ENCODE measurements at places on chromosomes 11 and 22.
A peak's percentile ranks its signal among the peaks of the same experiment; 100 is the strongest.

DNA sequence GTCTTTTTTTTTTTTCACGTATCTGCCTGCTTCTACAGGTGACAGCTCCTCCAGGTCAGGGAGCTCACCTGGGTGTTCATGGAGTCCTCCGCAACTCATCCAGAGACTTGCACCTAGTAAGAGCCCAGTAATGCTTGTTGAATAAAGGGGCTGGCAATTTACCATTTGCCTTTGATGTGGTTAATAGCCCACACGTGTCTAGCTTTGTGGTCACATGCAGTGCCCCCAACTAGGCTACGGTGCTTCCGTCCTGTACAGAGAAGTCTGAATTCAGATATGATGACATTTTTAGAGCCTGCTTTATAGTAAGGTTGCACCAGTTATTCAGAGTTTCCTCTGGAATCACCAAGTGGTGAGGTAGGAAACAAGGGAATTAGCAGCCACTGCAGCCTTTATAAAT lies 199.4 kb upstream of the MTMR2 start:
- no peak for DNase-seq

GRCh38 chr11:45847911-45848316 lies 639 bp downstream of the CRY2 start:
- DNase-seq: peak; percentile 32

- DNase-seq: no peak
Measured at GRCh38 chr11:5368502-5369043, 15.0 kb upstream of the OR51M1 start.

GRCh38 chr22:49826603-49827270 lies 936 bp downstream of the BRD1 start:
- DNase-seq: no peak

DNA sequence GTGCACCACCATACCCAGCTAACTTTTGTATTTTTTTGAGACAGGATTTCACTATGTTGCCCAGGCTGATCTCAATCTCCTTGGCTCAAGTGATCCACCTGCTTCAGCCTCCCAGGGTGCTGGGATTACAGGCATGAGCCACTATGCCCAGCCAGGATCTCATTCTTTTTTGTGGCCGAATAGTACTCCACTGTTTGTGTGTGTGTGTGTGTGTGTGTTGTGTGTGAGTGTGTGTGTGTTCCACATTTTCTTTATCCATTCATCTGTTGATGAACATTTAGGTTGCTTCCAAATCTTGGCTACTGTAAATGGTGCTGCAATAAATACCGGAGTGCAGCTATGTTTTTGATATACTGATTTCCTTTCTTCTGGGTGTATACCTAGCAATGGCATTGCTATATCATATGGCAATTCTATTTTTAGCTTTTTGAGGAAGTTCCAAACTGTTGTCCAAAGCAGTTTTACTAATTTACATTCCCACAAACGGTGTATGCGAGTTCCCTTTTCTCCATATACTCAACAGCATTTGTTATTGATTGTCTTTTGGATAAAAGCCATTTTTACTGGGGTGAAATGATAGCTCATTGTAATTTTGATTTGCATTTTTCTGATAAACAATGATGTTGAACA lies 105.4 kb downstream of the TTC28 start:
- DNase-seq: no peak
